ENCODE measurements at places on chromosomes 12 and 14.

DNA sequence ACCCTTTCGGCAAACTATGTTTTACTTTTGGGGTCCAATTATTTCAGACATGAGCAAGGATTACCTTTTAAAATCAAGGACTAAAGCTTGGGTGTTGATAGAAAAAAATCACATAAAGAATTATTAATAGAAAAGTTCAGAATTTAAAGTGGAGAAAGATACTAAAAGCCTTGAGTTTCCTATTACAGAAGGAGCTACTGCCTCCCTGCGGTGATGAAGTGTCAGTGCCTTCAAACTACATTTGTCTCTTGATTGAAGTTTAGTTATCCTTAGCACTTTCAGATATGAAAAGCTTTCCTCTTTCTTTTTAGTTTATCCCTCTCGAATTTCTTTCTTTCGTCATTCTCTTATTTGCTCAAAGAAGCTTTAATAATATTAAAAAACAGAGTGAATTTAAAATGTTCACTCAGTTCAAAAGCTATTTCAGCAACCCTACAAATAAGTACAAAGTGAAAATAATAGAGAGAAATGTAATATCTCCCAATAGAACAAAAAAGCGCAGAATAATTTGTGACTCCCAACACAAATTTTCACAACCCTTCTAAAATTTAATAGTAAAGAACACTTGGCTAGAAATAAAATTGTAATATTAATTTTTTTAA lies 87.6 kb downstream of the SEC23A start:
- peak; percentile 30 for DNase-seq

DNA sequence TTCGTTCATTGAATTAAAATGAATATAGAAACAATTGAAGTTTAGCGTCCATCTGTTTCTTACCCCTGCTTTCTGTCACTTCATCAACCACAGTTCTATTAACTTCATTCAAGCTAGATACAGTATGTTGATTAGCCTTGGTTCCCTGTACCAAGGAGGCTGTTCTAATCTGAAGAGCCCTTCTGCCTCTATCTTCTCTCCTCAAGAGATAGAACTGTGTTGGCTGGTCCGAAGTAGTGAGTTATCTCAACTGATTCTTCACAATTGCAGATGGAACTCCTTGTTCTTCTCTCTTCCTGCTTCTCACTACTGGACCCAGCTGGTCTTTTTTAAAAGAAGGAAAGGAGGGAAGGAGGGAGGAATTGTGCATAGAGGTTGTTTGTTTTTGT lies 82.1 kb upstream of the TRAF3 start:
- DNase-seq = no peak

DNA sequence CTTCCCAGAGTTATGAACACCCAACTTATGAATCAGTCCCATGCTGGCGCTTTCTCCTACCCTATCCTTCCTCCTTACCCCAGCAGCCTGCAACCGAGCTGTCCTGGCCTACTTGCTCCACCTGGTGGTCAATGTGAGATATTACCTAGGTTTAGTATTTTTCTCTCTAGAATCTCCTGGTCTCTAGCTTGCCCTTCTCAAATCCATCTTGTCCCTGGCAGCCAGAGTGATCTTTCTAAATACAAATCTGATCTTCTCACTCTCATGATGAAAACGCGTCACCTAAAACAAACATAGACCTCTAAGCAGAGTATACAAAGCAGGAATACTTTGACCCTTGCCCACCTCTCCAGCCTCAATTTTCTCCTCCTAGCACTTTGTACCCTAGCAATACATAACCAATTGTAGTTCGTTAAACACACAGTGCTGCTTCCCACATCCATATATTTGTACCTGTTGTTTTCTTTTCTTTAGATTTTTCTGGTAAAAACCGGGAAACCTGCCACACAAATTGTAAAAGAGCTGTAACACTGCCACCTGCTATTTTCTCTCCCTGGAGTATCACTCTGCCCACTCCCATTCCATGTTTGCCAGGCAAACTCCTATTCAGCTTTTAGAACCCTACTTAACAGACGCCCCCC lies 20.0 kb upstream of the TCP11L2 start:
- DNase-seq = peak; percentile 68

DNA sequence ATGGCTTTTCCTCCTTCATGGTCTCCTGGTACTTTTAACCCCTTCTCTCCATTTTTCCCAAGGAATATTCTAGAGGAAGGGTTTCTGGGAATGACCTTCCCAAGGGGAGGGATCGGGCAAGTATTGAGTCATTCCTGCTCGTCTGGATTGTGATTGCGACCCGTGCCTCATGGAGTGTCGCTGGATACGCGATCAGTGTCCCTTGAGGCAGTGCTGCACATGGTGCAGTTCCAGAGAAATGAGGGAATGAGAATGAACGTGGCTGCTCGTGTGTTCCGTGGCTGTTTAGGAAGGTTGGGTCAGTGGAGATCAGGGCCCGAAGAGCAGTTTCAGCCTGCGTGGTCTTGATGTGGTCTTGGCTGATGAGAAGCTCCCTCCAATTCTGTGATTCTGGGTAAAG lies 234.4 kb downstream of the CACNA1C start:
- DNase-seq = no peak

- DNase-seq = no peak
Observed at GRCh38 chr14:105326891-105327694, 12.5 kb downstream of the PACS2 start.

- no peak for DNase-seq
Observed at GRCh38 chr12:105294886-105295479, 35.5 kb upstream of the C12orf75 start.

- no peak for DNase-seq
Observed at GRCh38 chr12:94032368-94032767, 116.0 kb upstream of the PLXNC1 start.

DNA sequence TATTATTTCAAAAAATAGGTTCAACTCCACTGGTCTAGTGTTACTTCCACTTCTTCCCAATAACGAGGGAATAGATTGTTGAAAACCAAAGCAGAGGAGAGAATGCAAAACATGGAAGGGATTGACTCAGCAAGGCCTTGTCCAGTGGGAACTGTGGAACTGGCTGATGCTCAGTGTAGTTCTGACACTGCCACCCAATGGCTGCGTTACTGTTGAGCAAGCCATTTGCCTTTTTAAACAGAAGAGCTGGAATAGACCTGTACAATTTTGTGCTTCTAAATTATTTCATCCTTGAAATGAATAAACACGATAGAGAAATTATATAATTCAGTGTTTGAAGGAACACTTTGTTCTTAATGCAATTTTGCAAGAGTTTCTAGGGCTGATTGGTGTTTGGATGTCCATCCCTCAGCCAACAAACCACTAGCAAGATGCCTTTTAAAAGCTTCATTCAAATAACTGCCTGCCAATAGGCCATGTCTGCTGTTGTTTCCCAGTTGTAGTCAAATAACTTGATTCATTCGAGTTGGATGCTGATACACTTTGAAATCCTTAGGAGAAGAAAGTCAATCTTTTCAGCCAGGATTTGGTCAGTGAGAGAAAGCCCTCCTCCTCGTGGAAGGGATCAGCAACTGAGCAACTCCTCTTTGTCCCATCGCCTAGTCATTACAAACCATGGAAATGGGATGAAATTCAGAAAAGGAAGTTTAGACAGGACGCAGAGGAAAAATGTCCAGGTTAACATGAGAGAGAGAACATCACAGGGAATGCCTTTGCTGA lies 7.3 kb upstream of the MGP start:
- DNase-seq = no peak

DNA sequence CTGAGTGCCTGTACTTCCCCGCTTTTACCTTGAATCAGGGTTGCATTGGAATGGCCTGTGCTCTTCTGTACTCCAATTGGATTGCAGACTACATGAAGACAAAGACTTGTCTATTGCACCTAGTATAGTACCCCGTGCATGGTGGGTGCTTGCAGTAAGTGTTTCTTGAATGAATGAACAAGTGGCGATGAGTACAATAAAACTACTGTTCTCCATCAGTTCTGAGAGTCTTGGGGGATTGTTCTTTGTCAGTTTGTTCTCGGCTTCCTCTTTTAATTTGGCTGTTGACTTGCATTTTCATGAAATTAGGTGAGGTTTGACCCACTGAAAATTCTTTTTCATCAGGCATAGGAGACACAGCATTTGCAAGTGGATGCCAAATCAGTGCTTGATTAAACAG lies 34.1 kb downstream of the ERH start:
- DNase-seq = no peak

- DNase-seq = no peak
Observed at GRCh38 chr12:124917841-124918621, 3.6 kb upstream of the UBC start.

GRCh38 chr12:54215989-54216796 lies 27.4 kb upstream of the SMUG1 start:
- DNase-seq = peak; percentile 52

GRCh38 chr12:118884226-118884625 lies 97.1 kb upstream of the SRRM4 start:
- no peak for DNase-seq

- DNase-seq = peak; percentile 13
Observed at GRCh38 chr12:124646385-124647230, 79.2 kb upstream of the NCOR2 start.

- no peak for DNase-seq
Observed at GRCh38 chr12:65695113-65695865, 129.0 kb upstream of the HMGA2 start.

DNA sequence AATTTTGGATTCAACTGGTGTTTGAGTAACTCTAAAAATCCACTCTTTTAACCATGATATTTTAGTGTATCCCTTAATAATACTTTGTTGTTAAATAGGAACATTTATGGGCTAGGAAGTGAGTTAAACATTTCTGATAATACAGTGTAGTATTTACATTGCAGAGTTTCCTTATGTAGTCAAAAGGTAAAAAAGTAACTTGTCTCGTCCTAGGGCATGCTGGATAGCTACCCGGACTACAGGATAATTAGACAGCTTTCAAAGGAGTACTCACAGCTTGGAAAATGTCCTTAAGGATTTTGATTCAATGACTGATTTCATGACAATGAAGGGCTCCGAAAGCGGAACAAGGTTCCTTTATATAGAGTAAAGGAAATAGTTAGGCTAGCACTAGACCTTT lies 14.5 kb upstream of the KITLG start:
- no peak for DNase-seq

- DNase-seq = no peak
Observed at GRCh38 chr12:95874452-95874851, 15.7 kb downstream of the SNRPF start.

GRCh38 chr12:52204095-52204930 lies 12.5 kb upstream of the KRT80 start:
- no peak for DNase-seq

DNA sequence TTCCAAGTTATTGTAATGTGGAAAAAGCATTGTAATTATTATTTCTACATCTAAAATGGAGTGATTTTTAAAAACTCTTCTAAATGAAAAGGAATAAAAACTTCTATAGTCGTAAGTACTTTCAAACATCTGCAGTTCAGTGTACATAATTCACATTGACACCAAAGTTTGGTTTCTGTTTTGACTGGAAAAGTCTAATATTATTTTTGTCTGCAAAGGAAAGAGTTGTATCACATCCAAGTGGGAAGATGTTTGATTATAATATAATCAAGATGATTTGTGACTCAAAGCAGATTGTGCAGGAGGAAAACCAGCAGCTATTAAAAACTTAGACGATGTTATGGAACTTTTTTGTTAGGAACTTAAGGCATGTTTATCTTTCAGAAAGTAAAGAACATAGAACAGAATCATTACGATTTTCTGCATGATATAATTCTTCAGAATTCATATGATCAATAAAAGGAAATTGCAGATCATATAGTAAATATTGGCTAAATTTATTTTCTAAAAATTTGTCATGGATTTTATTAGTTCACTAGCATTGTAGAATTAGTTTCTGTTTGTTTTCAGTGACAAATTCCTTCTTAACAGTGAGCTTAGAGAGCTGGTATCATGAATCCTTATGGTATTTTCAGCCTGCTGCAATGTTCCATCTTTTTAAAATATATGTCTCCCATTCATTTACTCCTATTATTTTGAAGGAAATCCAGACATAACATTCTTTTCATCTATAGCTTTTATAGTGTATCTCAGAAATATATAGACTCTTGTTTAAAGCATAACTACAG lies 145.8 kb downstream of the MIPOL1 start:
- DNase-seq = no peak

DNA sequence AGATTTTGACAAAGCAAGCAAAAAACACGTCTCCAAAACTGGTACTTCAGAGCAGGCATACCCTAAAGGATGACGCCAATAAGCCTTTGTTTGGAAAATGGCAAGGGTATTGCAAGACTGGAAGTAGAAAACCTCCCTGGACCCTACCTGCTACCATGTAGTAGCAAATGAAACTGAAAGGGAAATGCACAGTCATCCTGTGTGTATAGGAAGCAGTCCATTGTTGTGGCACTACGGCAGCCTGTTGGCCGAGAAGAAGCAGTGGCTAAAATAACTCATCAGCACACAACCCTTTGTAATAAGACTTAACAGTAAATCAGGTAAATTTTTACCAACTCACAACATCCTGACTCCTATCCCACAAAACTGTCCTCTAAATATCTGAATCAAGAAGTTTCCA lies 386.4 kb downstream of the RGS6 start:
- DNase-seq = no peak

DNA sequence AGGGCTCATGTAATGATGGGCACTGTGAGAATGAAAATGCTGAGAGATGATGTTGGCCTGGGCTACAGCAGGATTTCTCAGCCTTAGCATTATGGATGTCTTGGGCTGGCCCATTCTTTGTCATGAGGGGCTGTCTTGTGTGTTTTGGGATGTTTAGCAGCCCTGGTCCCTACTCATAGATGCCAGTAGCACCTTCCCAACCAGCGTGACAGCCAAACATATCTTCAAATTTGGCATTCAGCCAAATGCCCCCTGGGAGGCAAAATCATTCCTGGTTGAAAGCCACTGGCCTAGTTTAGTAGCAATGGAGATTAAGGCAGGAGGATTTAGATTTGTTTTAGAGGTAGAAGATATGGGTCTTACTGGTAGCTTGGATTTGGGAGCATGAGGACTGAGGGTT lies 26.6 kb downstream of the UBE3B start:
- no peak for DNase-seq

DNA sequence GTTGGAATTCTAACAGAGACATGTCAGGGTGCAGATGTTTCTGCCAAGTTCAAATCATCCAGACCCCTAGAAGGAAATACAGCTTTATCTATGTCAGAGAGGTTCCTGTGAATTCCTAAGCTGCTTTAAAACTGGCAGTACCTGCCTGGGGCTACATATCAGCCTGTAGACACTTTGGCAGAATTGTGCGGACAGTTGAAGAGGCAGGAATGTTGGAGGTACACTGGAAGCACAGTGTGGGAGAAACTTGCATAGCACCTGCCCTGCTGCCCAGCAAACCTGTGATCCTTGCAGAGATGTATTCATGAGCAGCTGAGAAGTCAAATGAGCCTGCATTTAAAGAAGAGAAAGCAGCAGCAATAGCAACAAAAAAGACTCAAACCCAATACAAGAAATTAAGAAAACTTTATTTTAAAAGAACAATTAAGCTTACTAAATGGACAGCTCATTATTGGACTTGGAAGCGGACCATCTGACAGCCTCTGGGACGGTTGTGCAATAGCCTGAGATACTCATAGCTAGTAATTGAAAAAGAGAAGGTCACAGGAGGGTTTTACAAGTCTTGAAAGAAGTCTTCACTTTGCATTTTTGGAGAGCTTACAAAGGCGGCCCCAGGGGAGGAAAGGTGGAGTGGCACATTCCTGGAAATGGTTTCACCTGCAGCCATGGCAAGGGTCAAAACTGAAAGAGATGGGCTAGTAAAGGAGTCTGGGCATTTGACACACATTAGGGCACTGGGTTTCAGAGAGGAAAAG lies 280.9 kb upstream of the FLRT2 start:
- DNase-seq = no peak

Measured in CD4-positive, alpha-beta T cell treated with Interleukin-17A for 1 hour (primary cell).